Brain (organoid and tissue), 16 donors: ENCODE measurements at places on chromosomes 13 and 19. TPM values are rescaled to one million over a fixed set of nuclear protein-coding genes. Genes with fewer than 3 reads are reported as not detected.
A peak's percentile ranks its signal among the peaks of the same experiment; 100 is the strongest.

GRCh38 chr13:108383667-108384066 lies 114.1 kb downstream of the TNFSF13B start:
- no peak for DNase-seq

- DNase-seq = no peak
Measured at GRCh38 chr13:111119966-111120365, 4.9 kb downstream of the ARHGEF7 start.

- peak; percentile 100 for DNase-seq
Measured at GRCh38 chr19:56507446-56508289, at the start of gene ZNF471. Gene ZNF471, plus strand, starts transcription at chr19:56507855. Its CDS starts 3,717 bp downstream, at chr19:56511572.

- no peak for DNase-seq
Measured at GRCh38 chr19:6150289-6150688, 14.8 kb downstream of the ACSBG2 start.

- no peak for DNase-seq
Measured at GRCh38 chr19:55196803-55197202, 12.5 kb downstream of the PTPRH start.

DNA sequence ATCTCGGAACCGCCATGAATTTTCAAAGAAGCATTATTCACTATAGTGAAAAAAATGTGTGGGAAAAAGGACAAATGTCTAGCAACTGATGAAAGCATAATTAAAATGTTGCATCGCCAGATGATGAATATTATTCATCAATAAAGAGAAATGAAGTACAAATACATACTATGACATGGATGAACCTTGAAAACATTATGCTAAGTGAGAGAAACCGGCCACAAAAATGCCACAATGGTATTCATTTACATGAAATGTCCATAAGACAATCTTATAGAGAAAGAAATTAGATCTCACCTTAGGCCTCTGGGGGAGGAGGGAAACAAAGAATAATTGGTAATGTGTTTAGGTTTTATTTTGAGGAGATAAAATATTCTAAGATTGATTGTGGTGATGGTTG lies 645.0 kb downstream of the EFNB2 start:
- no peak for DNase-seq

DNA sequence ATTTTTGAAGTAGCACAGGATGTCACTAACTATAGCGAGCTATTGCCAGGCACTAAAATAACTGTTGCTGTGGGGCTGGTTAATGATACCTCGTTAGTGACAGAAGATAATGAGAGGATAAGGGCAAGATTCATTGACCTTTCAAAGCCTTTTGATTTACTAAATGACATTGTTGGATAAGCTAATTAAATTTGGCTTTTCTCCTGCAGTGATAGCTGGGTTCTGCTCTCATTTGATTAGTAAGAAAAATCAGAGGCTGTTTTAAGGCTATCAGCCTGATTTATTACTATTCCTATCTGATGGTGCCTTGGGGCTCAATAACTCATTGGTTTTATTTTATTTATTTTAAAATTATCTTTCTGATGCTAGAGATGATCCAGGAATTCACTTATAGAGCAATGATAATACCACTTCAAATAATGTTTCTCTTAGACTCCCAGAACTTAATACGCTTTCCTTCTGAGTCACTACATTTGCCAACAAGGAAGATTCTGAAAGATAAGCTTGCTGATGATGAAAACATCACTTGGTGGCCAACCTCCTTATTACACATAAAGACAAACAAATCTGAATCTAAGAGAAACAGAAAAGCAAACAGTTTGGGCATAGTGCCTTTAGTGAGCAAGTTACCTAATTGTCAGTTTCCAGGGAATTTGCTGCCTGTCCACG lies 501.3 kb upstream of the ARGLU1 start:
- DNase-seq = no peak

DNA sequence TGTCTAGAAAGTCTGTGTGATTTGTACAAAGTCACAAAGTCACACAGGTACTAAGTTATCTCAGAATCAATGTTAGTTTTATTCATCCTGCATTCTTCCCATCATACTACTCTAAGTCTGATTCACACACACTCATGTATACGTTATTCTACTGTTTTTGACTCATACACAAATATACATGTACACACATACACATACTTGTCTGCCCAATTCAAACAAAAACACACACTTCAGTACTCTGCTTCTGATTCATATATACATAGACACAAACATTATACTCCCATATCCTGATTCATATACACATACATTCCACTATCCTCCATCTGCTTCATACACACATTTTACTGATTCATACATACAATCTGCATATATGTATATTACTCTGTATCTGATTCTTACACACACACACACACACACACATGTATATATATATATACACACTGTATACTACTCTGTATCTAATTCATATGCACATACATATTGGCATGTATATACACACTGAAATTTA lies 69.3 kb downstream of the KLF12 start:
- no peak for DNase-seq

DNA sequence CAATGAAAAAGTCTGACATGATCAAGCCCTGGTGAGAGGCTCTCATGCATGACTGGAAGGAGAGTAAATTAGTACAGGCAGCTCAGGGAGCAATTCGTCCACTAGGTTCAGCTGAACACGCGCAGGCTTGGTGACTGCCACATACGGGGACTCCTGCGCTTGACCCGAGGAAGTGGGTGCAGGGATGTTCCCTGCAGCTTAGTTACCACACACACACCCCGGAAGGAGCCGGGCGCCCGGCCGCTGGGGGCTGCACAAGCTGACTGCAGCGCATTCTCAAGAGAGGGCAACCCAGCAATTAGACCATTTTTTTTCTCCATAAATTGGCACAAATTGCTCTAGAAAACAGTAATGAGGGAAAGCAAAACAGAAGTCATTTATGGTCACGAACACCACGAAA lies 23.0 kb upstream of the MIER2 start:
- DNase-seq = no peak

GRCh38 chr13:106369858-106370257 lies 165.6 kb downstream of the EFNB2 start:
- DNase-seq = no peak

GRCh38 chr13:32905063-32905863 lies 111.0 kb upstream of the KL start:
- DNase-seq = no peak

DNA sequence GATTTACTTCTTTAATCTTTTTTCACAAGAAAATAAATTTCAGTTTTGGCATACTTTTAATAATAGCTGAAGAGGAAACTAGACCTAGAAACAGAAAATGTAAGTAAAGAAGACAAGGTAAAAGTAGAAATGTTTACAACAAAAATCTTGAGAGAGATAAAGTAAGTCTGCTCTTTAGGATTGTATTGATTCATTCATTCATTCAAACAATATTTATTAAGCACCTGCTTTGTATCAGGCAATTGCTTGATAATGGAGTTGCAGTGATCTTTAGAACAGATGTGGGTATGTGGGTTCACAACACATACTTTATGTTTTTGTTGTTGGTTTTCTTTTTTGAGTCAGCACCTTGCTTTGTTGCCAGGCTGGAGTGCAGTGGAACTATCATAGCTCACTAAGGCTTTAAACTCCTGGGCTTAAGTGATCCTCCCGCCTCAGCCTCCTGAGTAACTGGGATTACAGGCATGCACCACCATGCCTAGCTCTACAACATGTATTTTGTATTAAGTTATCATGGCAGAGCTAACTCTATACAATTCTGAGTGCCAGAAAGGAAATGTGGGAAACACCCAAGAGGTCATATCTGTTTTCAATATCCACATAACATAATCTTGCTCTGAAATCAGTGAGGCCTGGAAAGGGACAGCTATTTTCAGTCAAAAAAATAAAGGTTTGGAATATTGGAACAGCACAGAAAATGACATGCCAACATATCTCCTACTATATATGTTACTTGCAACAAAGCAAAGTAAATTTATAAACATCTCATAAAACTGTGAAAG lies 8.8 kb upstream of the SPART start:
- no peak for DNase-seq

- peak; percentile 46 for DNase-seq
Measured at GRCh38 chr13:50386541-50387050, 371.4 kb downstream of the KCNRG start.

The LGI4 gene
- 29.2 TPM for polyA plus RNA-seq

The RASGRP4 gene
- 0.49 TPM for polyA plus RNA-seq

The OLFM2 gene
- 75.0 TPM for polyA plus RNA-seq
